ENCODE measurements at places on chromosomes 1 and 21.

- DNase-seq = no peak
Observed at GRCh38 chr1:47676311-47677054, 238.6 kb downstream of the FOXD2 start.

GRCh38 chr1:48767975-48768510 lies 8.6 kb downstream of the BEND5 start:
- no peak for DNase-seq

DNA sequence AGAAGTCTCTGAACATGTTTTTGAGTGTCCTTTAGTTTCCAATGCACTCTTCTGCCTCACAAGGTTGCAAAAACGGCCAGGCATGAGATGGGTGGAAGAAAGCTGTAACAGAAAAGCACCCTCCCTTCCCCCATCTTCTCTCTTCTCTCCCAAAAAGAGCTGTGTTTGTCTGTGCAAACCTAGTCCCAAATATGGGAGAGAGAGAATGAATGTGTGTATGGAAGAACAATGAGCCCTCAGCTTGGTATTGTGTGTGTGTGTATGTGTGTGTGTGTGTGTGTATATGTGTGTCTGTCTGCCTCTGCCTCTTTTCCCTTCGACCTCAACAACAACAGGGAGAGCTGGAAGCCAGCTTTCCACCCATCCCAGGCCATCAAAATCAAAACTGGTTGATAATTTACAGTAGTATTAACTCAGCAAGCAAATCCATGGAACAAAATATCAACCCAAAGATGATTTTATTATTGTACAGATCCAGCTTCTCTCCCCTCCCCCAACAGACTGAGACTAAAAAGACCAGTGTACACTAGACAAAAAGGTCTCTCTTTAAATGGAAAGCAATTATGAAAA lies 1.8 kb downstream of the RERE start:
- DNase-seq = no peak

GRCh38 chr1:175482071-175482451 lies 261.3 kb downstream of the TNR start:
- DNase-seq = no peak

GRCh38 chr1:186620566-186621350 lies 59.5 kb downstream of the PTGS2 start:
- DNase-seq = no peak

Measured in activated naive CD8-positive, alpha-beta T cell treated with anti-CD3 and anti-CD28 coated beads, Interleukin-2, amount 50 U/mL, for 24 hours (primary cell).